ENCODE measurements at places on chromosomes 1 and 21.
A peak's percentile ranks its signal among the peaks of the same experiment; 100 is the strongest.

GRCh38 chr1:208939537-208940085 is 643.9 kb upstream of the CAMK1G start:
- no peak for DNase-seq

GRCh38 chr1:34361781-34362357 is 185.2 kb downstream of the C1orf94 start:
- DNase-seq = no peak

- no peak for DNase-seq
Observed at GRCh38 chr1:8082945-8083344, 56.8 kb upstream of the ERRFI1 start.

DNA sequence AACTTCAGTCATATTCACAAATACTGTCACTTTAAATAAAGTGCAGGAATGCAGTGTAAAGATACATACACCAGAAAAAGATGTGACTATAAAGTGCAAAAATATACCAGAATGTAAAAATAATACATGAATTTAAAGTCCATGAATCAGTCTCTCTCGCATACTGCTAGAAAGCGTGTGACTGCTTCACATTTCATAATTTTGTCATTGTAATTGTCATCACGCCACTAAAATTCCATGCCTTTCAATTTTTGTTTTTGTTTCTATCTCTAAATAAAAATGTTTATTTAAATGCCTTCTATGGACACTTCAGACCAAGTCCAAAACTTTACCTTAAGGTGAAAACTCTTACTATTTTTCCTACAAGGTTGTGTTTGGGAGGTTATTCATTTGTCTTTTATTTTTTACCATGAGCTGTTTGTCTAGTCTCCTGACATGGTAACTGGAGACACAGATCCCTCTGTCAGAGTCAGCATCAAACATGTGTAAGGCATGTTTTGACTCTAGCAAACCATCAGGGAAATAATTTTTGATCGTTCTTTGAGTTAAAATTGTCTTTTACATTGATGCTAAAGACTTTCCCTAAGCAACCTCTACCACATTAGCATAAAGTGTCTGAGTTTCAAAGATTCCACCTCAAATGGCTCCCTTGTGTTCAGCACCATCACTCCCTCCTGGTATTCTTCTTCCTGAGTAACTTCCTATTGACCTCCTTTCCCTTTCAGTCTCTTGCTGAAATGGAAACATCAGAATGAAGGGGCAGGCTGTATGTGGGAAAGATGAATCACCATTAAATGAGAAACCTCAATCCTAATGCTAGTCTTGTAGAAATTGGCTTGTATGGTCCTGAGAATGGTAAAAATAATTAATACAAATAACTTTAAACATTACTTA is 14.0 kb upstream of the AIM2 start:
- DNase-seq = no peak

DNA sequence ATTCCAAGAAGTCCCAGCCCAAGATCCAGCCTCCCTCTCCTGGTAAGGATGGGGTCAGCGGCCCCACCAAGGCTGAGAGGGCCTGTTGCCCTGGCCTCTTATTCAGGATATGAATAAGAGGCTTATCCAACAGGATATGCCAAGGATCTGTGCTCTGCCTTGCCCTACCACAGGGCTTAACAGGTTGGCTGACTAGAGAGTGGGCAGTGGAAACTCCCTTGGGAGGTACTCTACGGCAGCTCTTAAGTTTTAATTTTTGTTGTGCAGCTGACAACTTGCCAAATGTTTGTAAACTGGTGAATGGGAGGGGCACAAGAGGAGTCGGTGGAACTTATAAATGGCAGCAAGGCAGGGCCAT is 16.5 kb upstream of the PIGV start:
- DNase-seq = no peak

DNA sequence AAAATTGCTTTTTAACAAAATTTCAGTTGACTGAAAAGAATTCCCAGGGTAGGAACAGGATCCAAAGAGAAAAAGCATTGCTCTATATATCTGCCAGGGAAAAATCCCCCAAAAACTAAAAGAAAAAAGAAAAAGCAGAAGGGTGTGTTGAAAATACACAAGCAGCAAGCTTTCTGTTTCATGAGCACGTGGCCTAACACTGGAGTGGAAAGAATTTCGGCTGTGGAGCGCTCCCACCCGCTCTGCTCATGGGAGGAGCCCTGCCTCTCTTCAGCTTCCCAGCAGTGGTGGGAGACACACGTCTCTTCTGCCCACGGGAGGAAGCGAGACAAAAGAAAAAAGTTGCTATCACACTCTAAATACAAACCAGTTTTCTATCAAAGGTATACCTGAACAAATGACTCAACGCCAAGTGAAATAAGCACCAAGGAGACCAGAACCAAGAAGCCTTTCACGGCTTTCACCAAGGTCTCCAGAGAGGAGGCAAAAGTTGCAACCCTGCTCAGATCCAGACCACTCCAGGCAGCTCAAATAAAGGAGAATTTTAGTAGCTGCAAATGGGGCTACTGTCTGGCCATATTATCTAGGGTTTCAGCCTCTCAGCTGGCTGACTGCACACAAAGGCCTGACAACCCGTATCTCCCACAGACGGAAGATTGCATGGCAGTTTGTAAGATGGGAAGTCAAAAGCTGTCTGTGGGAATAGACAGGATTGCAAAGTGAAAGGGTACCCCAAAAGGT is 29.5 kb upstream of the ZNF496 start:
- DNase-seq = no peak

- DNase-seq = no peak
Observed at GRCh38 chr1:15882665-15883064, 35.2 kb downstream of the SPEN start.

DNA sequence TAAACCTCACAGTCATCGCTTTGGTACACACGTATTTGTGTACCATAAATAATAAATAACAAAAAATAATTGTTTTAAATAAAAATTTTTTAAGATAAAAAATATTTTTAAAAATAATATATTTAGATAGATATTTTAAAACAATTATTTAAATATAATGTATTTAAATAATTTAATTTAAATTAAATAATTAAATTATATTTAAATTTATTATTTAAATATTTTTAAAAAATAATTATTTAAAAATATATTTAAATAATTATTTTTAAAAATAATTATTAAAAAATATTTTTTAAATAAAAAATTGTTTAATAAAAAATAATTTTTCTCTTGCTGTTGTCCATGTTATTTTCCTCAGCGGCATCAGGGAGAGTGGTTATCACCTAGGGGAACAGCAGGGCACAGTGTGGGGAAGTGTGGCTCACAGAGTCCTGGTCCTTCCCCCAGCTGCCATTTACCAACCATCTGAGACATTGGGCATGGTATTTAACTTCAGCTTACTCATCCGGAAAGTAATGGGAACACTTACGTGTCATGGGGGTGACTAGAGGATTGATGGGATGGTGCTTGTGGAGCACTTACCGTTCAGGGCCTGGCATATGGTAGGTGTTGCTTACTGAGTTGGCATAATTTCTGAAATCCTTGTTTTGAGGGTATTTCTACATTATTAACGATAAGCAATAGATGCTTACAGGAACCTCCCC is 92.9 kb upstream of the TSPAN2 start:
- no peak for DNase-seq

- no peak for DNase-seq
Observed at GRCh38 chr21:33402001-33402979, 923 bp upstream of the IFNGR2 start.

- no peak for DNase-seq
Observed at GRCh38 chr21:39386194-39386593, 37.3 kb upstream of the HMGN1 start.

DNA sequence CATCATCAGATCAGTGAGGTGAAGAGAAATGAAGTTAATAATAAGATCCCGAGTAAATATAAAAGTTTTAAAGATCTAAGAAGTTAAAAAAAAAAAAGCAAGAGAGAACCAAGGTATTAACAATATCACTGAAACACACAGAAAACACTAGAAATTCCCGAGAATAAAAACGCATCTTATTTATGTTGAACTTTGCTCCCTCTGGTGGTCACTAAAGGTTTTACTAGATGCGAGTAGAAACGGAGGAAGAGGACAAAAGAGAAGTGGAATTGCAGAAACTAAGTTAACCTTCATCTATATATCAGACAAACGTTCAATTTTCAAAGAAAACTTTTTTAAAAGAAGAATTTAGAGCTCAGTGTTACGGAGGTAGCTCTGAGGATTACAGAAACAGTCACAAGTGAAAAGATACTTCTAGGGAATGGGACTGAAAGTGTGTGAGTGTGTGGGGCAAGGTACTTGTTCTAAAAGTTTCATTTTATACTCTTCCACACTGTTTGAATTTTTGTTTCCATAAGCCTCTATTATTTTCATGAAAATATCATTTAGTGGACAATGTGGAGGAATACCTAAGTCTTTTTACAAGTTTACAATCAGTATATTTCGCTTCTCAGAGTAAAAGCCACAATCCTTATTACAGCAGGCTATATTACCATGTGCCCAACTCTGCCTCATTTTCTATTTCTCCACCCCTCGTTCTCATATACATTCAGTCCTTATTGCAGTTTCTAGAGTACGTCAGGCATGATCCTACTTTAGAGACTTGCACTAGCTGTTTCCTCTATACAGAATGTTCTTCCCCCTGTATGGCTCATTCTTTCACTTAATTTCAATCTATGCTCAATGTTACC is 19.7 kb downstream of the ACBD6 start:
- DNase-seq = no peak

GRCh38 chr21:8997011-8997440 is 1524.4 kb upstream of the TPTE start:
- DNase-seq = no peak

- DNase-seq = no peak
Observed at GRCh38 chr1:41955461-41956159, 36.9 kb upstream of the HIVEP3 start.

DNA sequence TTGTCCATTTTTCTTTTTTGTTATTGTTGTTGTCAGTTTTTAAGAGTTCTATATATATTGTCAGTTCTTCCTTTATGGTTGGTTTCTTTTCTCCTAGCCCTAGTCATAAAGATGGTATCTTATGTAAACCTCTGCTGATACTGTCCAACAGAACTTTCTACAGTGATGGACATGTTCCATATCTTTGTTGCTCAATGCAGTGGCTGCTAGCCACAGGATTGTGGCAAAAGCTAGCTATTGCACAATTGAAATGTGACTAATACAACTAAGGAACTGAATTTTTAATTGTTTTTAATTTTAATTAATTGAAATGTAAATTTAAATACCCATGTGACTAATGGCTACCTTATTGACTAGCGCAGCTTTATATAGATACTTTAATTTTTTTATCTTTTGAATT is 411.8 kb upstream of the PTBP2 start:
- no peak for DNase-seq

- DNase-seq = no peak
Observed at GRCh38 chr1:185912504-185912903, 178.3 kb downstream of the HMCN1 start.

- DNase-seq = no peak
Observed at GRCh38 chr1:68454534-68454933, 4.8 kb upstream of the RPE65 start.

DNA sequence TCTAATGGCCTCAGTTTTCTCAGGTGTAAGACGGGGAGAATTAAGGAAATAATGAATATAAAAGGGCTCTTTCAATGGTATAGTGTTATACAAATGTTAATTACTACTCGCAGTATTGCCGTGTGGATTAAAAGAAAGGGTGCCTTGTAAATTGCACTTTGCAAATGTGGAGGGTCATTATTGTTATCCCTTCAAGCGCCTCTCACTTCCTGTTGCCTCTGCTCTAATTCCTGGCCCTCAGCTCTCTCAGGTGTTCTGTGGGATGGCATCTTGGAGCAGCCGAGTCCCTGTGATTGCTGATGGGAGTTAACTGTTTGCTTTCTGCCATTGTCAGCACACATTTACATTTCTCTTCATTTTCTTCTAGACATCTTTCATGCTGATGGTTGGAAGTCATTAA is 7.1 kb upstream of the S100A11 start:
- DNase-seq = no peak

DNA sequence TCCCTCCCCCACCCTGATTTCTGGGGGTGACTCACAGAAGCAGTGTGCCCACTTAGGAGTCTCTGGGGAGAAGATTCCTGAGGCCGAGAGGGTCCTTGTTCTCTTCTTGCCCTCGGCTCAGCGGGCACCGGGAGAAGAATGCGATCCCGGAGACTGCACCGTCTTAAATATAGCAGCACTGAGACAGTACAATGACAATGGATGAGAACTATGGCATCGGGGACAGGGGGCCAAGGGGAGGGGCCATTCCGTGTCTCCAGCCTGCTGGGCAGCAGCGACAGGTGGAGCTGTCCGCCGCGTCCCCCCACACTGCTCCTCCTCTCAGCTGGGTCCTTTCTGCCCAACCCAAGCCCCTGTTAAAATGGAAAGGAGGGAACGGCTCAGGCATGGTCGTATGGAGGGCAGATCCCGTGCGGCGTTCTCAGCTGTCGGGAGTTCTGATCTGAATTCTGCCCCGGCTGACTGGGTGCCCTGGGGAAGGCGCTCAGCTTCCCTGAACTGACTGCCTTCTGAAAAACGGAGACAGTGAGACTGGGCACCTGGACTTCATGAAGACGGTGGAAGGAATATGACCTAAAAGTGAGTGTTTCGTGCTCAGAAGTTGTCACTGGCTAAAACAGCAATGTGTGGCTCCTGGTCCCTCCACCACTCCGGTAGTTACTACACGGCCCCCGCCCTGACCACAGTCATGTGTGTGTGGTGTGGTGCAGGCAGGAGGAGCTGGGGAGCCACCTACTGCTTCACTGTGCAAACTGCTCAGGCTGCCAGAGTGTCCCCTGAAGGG is at the start of gene MYOM3:
TSS of gene MYOM3 (minus strand) at position 140 of the 784 bp plus-strand sequence. CDS start 3,499 bp downstream, outside the sequence.
- peak; percentile 36 for DNase-seq

Data from activated CD4-positive, CD25-positive, alpha-beta regulatory T cell treated with anti-CD3 and anti-CD28 coated beads, Interleukin-2, amount 50 U/mL, for 72 hours (primary cell).